ENCODE measurements at places on chromosomes 3 and 15. TPM values are rescaled to one million over a fixed set of nuclear protein-coding genes. Genes with fewer than 3 reads are reported as not detected.

The OR5K2 gene
- total RNA-seq = not detected

DNA sequence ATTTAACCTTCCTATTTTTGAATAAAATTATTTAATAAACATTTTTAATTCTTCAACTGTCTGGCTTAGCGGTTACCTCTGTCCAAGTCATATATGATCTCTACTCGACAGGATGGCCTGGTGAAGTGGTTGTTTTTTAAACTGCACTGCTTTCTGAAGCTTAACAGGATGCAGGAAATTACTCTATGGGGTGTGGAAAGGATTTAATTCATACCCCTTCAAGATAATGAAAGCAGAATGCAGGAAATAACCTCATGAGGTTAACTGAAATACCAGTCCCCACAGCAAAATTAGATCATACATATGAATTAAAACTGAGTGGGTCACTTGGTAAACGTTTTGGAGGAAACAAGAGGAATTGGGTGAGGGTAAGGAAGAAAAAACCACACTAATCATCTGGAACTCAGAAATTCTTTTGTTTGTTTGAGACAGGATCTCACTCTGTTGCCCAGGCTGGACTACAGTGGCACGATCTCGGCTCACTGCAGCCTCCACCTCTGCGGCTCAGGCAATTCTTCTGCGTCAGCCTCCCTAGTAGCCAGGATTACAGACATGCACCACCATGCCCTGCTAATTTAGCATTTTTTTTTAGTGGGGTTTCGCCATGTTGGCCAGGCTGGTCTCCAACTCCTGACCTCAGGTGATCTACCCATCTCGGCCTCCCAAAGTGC, 50.1 kb downstream of the LYSMD4 start:
- peaks cover 69% of the 10 kb centered on the region for H3K36me3 ChIP-seq
- H3K4me1 ChIP-seq = peaks cover 21% of the 10 kb centered on the region
- no peak overlapping the region for H3K4me3 ChIP-seq
- H3K27me3 ChIP-seq = no peaks in the 10 kb centered on the region
- DNase-seq = no peak

- H3K4me1 ChIP-seq = no peaks in the 10 kb centered on the region
- peak; percentile 64 for DNase-seq
- H3K27ac ChIP-seq = no peak overlapping the region
- no peak overlapping the region for H3K4me3 ChIP-seq
These were observed 54.1 kb downstream of the LEO1 start for GRCh38 chr15:51917493-51917892.

DNA sequence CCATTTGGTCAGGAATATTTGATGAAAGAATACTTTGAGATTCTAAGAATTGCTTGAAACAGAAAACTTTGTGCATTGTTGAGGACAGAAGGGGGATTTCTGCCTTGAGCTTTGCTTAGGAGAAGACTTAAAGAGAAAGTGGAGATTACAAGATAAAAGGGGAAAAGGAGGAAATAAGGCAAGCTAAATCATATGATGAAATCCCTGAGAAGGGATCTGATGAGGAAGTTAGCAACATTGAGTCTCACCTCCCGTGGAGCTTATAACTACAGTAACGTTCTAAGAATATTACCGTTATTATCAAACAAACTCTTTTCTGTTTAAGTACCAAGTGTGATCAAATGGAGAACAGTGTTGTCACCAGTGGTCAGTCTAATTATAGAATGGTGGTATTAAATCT, 414.7 kb upstream of the NAALADL2 start:
- no peaks in the 10 kb centered on the region for H3K27me3 ChIP-seq
- H3K36me3 ChIP-seq = peaks cover 10% of the 10 kb centered on the region
- no peak for DNase-seq
- H3K27ac ChIP-seq = no peak overlapping the region

Data from osteocyte (in vitro differentiated cells).